ENCODE measurements at places on chromosomes 13 and 19. TPM values are rescaled to one million over a fixed set of nuclear protein-coding genes. Genes with fewer than 3 reads are reported as not detected.
A peak's percentile ranks its signal among the peaks of the same experiment; 100 is the strongest.

The PLEKHF1 gene
- 11.0 TPM for total RNA-seq

The HIPK4 gene
- total RNA-seq: not detected

The RAB8A gene
- total RNA-seq: 23.6 TPM

The ZNF837 gene
- total RNA-seq: 0.11 TPM

The F2RL3 gene
- total RNA-seq: 8.3 TPM

The SIGLEC10 gene
- total RNA-seq: 0.48 TPM

The PEAK3 gene
- total RNA-seq: 1.1 TPM

- no peak for DNase-seq
These were observed 36.8 kb downstream of the UFM1 start for GRCh38 chr13:38386421-38386820.

- DNase-seq: no peak
These were observed 274.7 kb upstream of the SOX21 start for GRCh38 chr13:94987081-94987480.

DNA sequence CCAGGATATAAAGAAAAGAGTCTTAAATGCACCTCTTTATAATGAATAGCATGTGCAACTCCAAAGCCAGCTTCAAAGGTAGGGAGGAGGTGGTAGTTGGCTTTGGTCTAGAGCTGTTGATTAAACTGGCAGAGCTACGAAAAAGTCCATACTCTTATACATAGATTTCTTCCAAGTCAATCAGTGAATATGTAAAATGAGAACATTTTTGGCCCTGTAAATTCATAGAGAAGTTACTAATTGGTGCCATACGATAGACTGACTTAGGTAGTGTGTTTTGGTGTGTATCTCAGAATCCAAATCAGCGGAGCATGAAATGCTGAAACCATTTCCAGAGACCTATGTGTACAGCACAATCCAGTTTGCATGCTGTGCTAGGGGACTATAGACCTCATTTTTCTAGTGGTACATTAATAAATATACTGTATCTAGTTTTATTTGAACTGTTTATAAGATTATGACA is 17.1 kb upstream of the DPY19L3 start:
- no peak for DNase-seq

DNA sequence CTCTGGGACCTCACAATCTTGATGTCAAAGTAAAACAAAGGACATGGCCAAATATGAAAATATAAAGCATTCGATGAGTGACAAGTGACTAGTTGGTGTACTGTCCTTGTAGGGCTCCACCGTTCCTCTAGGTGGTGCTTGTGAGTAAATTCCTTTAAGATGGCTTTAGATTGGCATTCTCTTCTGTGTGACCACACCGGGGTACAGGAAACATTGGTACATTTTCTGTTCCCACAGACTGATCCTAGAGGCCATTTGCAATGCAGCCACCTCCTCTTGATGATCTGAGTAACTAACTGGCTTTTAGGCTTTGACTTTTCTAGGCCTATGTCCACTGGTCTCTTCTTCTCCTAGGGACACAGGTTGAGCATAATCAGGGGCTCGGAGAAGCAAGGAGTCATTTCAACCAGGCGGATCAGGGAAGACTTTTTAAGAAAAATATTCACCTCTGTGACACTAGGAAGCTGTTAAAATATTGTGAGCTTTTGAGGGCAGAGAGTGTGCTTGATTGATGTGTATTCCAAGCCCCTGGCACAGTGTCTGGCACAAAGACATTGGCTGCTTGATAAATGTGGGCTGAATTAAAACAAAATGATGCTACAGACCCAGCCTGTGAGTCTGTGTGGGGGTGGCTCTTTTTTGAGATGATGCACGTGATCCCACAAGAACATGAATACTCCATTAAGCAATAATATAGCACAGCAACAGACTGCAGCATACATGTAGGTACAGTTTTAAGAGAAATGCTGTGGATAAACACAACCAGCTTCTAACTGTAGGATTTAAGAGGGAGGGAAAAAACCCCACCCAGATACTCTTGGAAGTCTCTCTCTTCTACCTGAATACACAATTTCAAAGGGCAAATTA is 21.0 kb downstream of the EPSTI1 start:
- no peak for DNase-seq

DNA sequence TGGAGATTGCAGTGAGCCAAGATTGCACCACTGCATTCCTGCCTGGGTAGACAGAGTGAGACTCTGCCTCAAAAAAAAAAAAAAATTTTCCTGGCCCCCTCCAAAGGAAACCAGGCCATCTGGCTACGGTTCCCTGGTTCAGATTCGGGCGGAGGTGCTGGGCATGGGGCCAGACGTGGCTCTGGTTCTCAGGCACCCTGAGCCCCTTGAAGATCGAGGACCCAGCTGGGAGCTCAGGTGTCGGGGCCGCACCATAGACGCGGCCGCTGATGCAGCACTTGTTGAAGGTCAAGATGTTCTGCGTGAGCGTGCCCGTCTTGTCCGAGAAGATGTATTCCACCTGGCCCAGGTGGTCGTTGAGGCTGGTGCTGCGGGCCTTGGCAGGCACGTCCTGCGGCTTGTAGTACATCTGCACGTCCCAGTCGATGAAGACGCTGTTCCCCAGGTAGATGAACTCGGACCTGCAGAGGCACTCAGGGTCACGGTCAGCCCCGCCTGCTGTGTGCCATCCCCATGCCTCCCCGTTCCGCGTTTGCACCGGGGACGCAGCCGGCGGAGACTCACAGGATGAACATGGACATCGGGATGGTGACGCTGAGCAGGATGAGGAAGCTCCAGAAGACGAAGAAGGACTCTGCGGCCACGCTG is 12.3 kb downstream of the ATP8B3 start:
- no peak for DNase-seq

- DNase-seq: no peak
These were observed 11.6 kb upstream of the FPR3 start for GRCh38 chr19:51783372-51783771.

- DNase-seq: peak; percentile 42
These were observed 6.5 kb downstream of the TNFSF13B start for GRCh38 chr13:108276060-108276459.

DNA sequence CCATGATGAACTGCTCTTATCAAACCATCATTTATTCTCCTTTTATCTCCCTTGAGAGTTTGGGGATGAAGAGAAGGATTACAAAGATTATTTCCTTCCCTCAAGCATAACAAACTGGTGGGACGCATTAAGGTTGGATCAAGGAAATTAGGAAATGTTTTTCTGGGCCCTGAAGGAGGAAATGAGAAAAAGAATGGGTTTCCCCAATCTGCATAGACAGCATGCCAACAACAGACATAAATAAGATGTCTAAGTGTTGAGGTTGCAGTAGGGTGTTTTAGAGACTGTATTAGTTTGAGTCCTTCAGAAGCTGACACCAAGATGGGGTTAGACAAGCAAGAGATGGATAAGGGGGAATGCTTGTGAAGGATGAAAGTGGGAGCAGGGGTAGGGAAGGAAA is 7.3 kb downstream of the EPSTI1 start:
- no peak for DNase-seq

GRCh38 chr13:104301171-104301975 is 1235.2 kb upstream of the SLC10A2 start:
- no peak for DNase-seq

DNA sequence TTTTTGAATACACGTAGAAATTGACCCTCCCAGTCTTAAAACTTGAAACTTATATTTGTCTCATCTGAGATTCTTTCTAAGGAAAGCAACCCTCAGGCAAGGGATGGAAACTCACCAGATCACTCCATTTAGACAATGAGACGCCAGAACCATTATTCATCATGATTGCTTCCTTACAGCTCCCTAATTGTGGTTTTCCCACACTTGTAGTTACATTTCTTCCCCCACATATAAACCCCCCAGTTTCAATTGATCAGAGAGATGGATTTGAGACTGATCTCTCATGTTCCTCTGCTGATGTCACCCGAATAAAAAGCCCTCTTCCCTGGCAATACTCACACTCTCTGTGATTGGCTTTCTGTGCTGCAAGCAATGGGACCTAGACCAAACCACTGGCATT is 197.9 kb upstream of the STARD13 start:
- DNase-seq: no peak

GRCh38 chr19:45876411-45877197 is 9.3 kb downstream of the IRF2BP1 start:
- DNase-seq: peak; percentile 55

DNA sequence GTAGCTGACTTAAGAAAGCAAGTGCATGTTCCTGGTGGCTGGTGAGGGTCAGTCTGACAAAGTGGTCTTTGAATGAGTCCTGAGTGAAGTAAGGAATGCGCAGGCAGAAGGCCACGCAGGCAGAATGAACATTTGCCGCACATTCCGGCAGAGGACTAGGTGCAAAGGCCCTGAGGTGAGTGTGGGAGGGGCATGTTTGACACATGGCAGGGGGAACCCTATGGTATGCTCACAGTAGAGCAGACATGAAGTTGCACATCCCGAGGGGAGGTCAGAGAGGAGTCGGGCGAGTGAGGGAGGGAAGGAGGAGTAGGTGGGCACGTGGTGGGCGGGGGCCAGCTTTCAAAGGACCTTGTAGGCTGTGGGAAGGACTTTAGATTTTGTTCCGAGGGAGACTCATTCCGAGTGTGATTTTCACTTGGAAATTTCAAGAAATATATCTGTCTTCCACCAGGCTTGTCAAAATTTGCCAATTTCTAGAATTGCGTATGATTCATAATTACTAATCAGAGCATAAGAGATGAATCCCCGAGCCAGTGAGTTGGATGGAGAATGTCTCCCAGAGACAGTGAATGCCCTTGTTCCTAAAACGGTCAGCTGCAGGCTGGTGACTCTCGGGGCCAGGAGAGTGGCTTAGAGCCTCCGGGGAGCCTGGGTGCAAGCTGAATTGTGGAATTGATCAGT is 40.3 kb downstream of the ERICH6B start:
- no peak for DNase-seq

- no peak for DNase-seq
These were observed 67.1 kb downstream of the MLLT1 start for GRCh38 chr19:6212403-6213265.

DNA sequence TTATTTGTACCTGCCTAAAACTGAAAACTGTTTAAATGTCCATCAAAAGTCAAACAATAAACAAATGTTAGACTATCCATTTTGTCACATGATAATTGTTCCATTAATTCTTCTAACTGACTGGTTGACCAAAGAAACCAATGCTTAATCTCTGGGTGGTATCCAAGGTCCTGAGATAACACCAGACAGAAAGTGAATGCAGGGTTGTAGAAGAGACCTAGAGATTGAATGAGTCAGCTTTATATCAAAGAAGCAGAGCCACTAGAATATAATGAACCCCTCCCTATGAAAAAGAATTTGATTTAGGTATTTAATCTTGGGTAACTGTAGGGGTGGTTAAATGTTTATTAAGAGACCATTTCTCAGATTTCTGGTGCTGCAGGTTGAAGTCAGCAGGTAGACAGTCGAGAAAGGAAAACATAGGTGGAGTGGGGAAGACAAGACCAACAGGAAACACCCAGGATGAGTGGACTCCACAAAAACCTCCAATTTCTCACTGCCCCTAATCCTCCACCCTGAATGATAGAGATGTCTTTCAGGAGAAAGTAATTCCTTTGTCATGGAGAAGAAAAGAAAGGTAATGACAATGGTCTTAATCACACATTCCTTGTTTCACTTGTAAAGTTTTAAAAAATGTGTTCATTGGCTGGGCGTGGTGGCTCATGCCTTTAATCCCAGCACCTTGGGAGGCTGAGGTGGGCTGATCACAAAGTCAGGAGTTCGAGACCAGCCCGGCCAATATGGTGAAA is 536.4 kb downstream of the IRS2 start:
- no peak for DNase-seq

- DNase-seq: no peak
These were observed 421 bp downstream of the ARID3A start for GRCh38 chr19:926323-926588.

DNA sequence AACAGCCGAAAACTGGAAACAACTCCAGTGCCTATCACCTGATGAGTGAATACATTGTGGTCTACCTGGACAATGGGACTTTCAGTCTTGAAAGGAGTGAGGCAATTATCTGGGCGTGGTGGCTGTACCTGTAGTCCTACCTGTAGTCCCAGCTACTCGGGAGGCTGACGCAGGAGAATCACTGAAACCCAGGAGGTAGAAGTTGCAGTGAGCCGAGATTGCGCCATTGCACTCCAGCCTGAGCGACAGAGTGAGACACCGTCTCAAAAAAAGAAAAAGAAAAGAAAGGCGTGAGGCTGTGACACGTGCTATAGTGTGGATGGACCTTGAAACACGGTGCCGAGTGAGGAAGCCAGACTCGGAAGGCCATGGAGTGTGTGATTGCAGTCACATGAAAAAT is 4.1 kb upstream of the NTN5 start:
- no peak for DNase-seq

DNA sequence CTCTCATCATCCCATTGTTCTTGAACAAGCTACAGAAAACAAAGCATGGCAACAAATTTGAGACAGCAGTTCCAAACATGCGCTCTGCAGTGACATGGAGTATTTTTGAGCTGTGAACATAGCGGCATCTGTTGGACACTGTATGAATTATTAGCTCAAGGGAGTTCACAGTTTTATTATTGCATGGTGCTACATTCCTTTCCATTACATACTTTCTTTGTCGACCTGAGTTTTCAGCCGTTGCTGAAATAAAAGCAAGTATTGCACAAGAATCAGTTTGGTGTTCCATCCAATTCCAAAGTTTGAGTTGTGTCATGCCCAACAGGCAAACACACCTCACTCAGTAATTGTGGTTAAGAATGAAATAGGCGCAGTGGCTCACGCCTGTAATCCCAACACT is 30.1 kb upstream of the METTL21C start:
- DNase-seq: no peak

- DNase-seq: peak; percentile 64
These were observed 110.9 kb downstream of the KL start for GRCh38 chr13:33127009-33127551.

GRCh38 chr13:90565985-90566713 is 781.3 kb upstream of the MIR17HG start:
- no peak for DNase-seq

DNA sequence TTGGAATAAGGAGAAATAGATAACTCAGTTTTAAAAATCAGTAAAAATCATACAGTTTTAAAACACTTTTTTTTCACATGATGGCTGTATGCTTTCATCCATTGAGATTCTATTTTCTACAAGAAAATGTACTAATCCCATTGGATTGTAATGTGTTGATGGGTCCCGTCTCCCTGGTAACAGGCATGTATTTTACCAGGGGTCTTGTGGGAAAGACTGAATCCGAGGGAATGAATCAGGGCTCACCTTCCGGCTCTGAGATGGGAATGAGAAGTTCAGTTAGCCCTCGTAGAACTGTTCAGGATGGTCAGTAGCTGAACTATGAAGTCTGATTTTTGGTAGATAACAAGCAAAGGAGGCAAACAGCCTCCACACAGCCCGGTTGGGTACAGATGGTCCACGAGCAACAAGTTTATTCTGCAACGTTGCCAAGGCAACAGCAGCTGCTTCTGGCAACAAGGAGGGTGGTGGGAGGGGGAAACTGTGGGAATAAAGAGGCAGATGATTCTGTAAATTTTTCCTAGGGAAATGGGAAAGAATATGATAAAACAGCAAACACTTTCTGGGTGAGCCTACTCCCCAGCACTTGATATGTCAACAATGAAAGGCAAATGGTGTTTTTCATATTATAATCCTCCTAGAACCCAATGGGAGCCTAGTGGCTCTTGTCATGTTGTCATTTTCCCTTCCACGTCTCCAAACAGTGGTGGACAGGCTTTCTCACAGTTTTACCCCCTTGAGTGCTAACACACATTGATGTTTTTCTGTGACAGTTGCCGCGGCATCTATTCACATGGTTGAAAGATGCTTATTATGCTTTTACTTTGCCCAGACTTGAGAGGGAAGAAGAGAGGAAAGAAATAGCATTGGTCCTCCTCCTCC is 12.4 kb upstream of the SIAH3 start:
- DNase-seq: no peak

Data from heart right ventricle (tissue), 16 donors.